ENCODE measurements at places on chromosomes 3 and 15.

DNA sequence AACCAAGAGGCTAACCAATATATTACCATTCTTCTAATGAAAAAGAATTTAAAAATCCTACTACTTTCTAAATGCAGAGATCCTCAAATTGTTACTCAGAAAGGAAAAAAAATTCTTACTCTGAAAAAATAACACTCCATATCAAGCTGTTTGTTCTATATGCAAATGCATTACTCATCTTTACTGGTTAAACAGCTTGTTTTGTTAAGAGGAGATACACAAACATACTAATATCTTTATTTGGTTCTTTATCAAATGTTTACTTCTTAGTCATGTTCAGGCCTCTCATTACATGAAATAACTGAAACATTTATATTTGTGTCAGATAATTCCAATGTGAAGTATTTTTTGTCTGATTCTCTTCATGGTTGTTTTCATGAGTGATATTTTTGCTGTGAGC lies 146.8 kb downstream of the PCCB start:
- DNase-seq: peak; percentile 42

GRCh38 chr15:54518156-54518882 lies 540.1 kb downstream of the UNC13C start:
- DNase-seq: no peak

- no peak for DNase-seq
These were observed 38.4 kb downstream of the KCNAB1 start for GRCh38 chr3:156158656-156159295.

DNA sequence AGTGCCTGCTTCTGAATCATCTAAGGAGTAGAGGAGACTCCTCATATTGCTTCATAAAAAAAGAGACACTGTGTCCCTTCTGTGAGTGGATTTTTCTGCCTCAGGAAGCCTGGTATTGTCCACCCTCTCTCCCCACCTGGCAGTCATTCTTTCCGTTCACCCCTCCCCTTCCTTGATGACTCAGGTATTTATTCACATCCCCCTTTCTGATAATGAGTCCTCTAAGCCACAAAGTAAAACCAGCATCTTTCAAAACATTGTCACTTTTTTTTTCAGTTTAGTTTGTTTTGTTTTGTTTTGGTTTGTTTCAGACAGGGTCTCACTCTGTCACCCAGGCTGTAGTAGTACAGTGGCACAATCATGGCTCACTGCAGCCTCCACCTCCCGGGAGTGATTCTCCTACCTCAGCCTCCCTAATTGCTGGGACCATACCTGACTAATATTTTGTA lies 65.2 kb upstream of the UBE2E1 start:
- peak; percentile 24 for DNase-seq

GRCh38 chr15:70150405-70150747 lies 52.7 kb upstream of the TLE3 start:
- DNase-seq: no peak

GRCh38 chr3:119551598-119551997 lies 7.8 kb downstream of the CD80 start:
- no peak for DNase-seq

GRCh38 chr3:193977622-193978021 lies 158.3 kb upstream of the HES1 start:
- no peak for DNase-seq

DNA sequence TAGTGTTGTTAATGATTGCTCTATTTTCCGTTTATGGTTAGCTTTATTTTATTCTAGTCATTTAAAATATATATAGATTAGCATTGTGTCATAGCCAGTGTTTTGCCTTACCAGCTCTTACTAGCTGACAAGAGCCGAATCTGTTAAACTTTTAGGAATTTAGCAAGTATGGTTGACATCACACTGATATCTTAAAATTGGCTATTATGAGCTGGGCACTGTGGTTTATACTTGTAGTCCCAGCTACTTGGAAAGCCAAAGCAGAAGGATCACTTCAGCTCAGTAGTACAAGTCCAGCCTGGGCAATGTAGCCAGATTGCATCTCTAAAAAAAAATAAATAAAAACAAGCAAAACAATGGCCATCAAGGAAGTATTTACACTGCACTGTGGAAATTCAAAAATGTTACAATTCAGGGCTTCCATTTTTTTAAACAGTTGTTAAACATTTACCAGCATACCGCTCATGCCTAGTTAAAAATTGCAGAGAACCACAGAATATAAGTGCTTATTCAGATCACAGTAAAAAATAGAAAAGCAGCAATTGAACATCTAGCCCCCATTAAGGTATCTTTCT lies 208.4 kb upstream of the CGNL1 start:
- no peak for DNase-seq

DNA sequence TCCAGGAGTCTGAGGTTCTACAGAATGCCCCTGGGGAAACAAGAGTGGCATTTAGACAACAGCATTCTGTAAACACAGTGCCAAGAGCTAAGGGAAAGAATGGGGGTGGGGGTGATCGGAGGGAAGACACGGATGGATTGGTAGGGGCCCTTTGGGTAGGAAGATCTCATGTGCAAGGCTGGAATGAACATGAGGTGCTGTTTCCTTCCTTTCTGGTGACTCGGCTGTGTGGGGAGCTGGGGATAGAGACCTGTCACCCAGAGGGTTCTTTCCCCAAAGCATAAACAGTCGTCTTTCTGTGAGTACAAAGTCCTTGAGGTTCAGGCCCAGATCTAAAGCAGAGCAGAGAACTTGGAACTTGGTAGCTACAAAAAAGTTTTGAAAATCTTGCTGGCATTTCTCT lies 11.7 kb downstream of the TPM1 start:
- peak; percentile 46 for DNase-seq

DNA sequence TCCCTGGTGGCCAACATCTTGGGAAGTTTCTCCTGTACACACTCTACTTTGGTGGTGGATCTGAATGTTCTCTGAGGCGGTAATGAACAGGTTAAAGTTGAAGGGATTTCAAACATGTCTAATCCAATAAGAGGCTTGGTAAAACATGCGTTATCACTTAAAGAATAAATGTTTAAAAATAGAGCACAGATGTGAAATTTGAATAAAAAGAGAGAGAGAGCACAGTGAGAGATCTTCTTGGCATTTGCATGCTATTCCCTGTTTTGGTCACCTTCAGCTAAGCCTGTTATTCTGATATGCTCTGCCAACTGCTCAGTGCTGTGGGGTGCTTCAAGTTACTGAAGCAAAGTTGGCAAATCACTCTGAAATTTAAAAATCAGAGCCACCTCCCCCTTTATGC lies 237.7 kb upstream of the WNT5A start:
- DNase-seq: no peak

- peak; percentile 19 for DNase-seq
These were observed 1.5 kb downstream of the SEMA6D start for GRCh38 chr15:47718497-47719437.

GRCh38 chr3:149216193-149216869 lies 5.3 kb downstream of the CP start:
- no peak for DNase-seq

GRCh38 chr3:116929505-116930222 lies 220.1 kb downstream of the TUSC7 start:
- no peak for DNase-seq

DNA sequence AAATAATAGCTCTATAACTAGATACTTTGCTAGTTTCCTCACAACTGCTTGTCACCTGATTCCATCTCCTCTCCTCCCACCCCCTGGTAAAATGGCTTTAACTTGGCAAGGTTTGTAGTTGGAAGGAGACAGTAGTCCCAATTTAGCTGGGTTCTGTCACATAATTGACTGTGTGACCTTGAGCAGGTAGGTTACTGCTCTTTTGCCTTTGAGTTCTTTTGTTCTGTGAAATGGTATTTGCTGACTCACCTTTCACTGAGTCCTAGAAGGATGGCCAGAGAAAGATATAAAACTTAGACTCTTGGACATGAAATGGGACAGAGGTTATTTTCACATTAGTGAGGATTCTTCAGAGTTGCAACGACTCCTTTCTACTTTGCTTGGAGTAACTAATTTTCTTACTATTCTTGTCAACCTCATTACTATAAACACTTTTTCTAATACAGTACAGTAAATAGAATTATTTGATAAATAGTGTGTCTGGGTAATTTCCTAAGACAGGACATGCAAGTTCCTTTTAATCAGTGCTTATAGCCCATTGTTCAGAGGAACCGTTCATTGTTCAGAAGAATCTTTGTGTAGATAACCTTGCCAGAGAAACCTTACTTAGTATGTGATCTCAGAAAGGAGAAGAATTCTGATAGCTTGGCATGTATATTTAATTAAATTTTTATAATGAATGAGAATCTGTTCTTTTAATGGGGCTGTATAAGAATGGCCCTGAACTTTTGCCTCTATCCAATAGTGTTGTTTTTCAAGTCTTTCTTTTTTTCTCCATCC lies 14.3 kb downstream of the AKAP13 start:
- no peak for DNase-seq

DNA sequence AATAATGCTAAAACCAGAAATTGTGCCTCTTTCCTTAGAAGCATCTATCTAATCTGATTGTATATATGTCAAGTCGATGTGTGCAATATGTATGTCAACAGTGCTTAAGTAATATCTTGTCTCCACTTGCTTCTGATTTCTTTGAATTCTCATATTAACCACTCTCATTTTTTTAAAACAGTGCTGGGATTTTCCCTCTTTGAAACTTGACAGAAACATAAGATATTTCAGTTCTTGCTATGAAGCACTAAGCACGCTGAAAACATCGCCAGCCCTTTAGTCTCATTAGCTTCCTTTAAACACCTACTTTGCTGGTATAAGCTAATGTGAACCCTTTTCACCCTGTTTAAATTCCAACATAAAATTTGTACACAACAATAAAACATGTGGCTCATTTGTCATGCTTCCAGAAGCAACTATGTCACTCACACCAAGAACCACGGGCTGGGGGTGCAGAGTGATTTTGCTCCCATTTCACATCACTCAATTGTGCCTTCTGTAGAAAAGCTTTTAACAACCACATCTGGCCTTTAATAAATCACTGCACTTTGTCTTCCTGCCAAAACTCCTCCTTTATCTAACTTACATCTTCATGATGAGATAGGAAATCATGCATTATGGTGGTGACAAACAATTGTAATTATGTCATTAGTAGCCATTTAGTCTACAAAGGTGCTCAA lies 185.2 kb downstream of the FOXP1 start:
- DNase-seq: no peak

GRCh38 chr15:84773716-84774115 lies 25.3 kb downstream of the ZNF592 start:
- DNase-seq: no peak

GRCh38 chr3:113431811-113432210 lies 9.5 kb downstream of the CFAP44 start:
- DNase-seq: no peak

- DNase-seq: no peak
These were observed 127.6 kb downstream of the SOX2 start for GRCh38 chr3:181839039-181839915.

DNA sequence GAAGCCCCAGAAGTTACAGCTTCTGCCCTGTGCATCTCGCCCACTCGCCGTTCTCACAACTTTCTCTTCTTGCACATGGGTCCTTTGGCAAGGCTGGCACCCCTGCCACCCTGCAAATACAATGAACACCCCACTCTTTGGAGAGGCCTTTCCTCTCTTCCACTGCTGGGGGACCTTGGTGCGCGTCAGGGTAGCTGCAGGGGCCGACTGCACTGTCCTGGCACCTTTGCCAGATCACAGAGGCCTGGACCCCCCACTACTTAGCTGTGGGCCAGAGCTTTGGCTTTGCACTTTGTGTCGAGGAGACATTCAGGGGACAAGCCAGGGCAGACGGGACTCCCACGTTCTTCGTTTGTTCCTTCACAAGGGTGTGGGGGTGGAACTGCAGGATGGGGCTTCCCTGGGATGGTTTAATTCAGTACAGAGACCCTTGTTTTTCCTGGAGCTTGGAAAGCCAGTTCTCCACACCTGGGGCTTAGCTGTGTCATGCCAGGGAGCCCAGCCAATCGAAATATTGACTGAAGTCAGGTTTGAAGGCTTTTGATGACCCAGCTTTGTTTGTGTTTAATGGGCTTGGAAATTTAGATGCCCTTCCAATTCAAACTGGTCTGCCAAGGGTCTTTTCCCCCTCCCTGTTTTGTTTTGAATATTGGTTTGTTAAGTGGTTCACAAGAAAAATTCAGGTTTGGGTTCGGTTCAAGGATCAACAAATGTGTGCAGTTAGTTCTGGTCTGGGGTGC lies 256.1 kb upstream of the TLE3 start:
- DNase-seq: no peak

GRCh38 chr3:78919021-78919755 lies 848.6 kb downstream of the ROBO1 start:
- DNase-seq: peak; percentile 89

GRCh38 chr15:76996526-76997401 lies 1.8 kb downstream of the PSTPIP1 start:
- DNase-seq: peak; percentile 24

GRCh38 chr3:170723241-170723640 lies 137.4 kb upstream of the SLC7A14 start:
- DNase-seq: no peak

GRCh38 chr15:66131831-66132230 lies 121.7 kb downstream of the MEGF11 start:
- DNase-seq: no peak

All from fibroblast of skin of back (primary cell).